ENCODE measurements at places on chromosomes 4 and X.

DNA sequence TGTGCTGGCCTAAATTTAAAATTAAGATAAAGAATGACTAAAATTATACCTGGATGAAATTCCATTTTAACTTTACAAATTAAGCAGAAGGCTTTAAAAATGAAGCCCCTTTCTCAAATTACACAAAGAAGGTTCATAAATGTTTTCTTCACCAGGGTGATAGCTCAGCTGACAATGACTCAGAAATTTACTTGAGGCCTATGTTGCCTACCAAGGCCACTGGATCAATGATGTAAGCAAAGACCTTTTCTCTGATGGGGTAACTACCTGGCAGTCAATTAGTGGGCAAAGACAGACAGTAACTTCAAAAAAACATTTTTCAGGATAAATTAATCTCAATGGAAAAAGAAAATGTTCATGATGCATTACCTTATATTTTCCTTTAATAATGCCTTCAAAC is 23.9 kb upstream of the GPR34 start:
- no peak for DNase-seq

DNA sequence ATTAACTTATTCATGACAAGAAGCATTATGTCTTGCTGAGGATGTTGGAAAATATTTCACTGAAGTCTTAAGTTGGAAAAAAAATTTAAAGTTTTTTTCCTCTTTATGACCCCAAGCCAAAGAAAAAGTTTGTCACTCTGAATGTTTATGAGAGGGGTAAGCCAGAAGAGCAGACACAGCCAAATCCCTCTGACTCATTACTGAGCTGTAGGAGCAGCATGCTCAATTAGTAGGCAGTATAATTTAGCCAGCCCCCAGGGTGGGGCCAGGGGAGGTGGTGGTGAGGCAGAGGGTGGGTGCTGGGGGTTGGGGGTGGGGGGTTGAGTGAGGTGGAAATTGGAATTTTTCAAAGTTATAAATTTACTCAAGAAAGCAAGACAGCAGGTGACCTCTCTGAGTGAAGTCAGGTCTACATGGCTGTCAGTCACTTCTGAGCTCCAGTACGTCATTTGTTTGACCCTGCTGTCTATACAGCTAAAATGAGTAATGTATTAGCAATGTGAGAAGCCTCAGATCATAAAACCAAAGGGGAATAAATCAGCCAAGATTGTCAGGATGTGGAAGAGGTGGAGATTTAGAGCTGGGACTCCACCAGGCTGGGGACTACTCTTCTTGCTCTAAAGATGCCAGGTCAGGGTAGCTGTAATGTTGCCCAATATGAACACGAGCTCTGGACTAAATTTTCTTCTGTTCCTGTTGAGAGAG is 98.8 kb upstream of the NDP start:
- DNase-seq, result peak; percentile 57

DNA sequence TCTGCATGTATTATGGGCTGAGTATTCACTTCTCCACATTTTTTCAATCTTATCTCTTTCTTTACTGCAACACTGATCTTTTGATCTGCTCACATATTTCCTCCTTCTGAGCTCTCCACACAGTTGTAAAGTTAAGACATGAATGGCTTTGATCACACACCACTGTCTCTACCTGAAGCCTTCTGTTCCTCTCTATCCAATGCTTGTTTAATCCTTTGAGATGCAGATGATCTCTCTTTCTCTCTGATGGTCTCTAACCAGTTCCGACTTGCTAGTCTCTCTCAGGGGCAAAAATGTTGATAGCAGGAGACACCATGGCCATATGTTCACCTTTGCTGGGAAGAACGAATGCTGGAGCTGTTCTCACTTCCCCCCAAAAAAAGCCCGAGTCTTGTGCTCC is 162.4 kb downstream of the UNC5C start:
- no peak for DNase-seq

GRCh38 chr4:18106620-18107019 is 85.1 kb upstream of the LCORL start:
- no peak for DNase-seq

- no peak for DNase-seq
Measured at GRCh38 chr4:81452452-81453006, 19.2 kb downstream of the RASGEF1B start.

GRCh38 chr4:76984788-76985211 is 35.2 kb downstream of the SEPTIN11 start:
- peak; percentile 98 for DNase-seq

DNA sequence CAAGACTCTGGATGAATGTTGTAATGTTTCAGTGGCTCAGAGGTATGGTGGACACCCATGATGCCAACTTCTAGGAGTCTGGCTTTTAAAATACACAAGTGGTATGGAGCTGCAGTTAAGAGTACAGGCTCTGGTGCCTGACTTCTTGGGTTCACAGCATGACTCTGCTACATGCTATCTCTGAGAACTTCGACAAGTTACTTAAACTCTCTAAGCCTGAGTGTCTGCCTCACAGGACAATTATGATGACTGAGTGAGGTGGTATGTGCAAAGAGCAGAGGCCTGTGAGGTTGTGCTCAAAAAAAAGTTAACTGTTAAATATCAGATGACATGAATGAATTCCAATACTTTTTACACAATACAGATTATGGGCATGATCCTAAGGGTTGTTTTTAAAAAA is 90.9 kb upstream of the SRD5A3 start:
- peak; percentile 61 for DNase-seq

- DNase-seq, result no peak
Measured at GRCh38 chr4:80196259-80196921, 913 bp upstream of the PRDM8 start.

GRCh38 chrX:39149761-39150160 is 348.5 kb downstream of the MID1IP1 start:
- peak; percentile 43 for DNase-seq

DNA sequence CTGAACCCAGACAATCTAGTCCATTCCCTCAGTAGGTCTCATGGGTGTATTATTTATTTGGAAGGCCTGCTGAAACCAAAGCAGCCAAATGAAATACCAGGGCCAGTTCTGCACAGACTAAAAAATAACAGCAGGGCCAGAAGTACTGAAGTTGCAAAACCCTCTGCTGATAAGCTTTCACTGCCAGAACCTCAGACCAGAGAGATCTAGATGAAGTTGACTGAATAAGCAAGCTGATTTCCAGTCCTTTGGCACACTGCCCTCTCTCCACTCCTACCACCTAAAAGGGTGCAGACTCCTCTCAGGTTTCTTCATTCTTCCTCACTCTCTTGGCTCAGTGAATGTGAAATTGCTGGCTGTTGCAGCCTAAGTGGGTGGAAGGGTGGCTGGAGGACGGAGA is 276.7 kb upstream of the KLF3 start:
- peak; percentile 56 for DNase-seq

GRCh38 chrX:12065251-12065650 is 73.0 kb upstream of the FRMPD4 start:
- DNase-seq, result peak; percentile 8

DNA sequence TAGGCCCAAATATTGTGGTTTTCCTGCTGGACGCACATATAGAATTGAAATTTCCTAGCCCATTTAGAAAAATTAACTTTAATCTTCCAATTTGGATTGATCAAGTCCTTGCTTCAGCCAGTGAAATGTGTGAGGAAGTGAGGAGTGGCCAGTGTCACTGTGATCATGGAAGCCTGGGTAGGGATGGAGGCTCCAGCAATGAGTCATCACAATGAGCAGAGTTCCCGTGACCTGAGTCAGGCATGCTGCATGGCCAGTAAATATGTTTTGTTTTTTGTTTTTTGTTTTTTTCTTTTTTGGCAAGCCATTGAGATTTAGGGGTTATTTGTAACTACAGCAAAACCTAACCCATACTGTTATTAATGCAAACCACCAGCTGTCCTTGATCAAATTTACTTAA is 52.1 kb downstream of the IDS start:
- DNase-seq, result peak; percentile 25

DNA sequence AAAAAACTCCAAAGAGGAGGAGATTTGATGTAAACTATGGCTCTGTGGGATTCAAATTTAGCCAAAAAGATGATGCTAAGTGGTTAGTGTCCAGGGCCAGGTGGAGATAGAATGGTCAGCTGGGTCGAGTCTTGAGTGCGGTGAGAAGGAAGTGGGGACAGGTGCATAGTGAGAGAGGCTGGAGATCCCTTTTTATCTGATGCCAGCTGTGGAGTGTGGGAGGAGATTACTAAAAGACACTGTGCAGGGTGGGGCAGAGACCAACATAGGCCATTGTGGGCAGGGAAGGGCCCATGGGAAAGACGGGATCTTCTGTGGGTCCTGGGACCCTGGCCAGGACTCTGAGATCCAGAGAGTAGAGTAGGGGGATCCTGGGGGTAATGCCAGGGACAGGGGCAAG is 34.6 kb upstream of the LEF1 start:
- DNase-seq, result no peak

DNA sequence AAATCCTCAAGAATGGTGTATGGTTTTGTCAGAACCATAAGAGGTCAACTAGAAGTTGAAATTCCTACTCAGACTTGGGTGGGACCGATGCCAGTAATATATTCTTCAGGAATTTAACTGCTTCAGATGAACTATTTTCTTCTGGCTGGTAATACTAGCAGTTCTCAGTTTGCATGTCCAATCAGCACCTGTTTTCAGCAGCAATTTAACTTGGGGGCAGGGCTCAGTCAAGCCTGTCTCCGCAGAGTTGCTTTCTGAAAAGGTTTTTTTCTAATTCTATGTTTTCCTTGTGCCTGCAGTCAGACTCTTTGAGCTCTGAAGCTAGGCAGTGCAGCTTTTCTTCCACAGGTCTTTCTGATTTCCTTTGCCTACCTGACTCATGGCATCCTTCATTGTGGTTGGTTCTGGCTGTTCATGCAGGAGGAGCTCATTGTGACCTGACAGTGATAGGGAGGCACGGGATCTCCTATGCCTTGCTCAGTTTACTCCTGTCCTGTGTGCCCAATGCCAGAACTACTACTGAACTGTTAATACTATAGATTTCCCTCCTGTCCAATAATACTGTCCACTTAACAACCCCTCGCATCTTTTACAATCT is 17.3 kb upstream of the FMR1 start:
- DNase-seq, result no peak

DNA sequence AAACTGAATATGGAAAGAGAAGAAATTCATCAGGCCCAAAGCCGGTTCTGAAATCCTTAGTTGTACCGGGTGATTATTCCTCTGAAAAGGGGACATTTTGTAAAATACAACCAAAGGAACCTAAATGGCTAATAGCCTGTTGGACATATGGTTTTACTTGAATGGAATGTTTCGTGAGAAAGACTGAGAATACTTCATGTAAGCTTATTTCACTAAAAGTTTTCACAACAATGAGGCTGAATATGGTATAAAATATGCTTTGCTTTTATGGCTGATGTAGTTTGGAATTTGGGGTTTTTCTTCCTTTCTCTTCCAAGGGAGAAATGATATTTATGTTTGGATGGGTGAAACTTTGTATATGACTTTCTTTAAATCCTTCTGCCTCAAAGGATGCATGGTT is 2.7 kb downstream of the GRIA3 start:
- DNase-seq, result no peak

DNA sequence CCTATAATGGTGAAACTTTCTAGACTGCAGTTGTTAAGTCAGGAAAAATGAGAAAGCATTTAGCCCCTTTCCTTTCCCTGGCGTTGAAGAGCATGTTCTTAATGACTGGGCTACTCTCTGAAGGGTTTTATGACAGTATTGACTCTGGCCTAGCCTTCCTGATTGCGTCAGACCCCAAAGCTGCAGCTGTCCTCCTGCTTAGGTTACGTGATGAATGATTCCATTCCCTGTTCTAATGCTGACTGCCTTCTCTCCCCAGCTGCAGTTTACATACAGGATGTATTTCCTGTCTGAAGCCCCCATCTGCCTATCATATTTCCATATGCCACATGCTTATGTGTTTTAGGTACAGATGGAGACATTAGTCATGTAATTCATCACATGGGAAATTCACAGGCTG is 105.8 kb upstream of the EGFL6 start:
- DNase-seq, result peak; percentile 79

- DNase-seq, result no peak
Measured at GRCh38 chr4:147157860-147158701, 212.4 kb upstream of the TTC29 start.

DNA sequence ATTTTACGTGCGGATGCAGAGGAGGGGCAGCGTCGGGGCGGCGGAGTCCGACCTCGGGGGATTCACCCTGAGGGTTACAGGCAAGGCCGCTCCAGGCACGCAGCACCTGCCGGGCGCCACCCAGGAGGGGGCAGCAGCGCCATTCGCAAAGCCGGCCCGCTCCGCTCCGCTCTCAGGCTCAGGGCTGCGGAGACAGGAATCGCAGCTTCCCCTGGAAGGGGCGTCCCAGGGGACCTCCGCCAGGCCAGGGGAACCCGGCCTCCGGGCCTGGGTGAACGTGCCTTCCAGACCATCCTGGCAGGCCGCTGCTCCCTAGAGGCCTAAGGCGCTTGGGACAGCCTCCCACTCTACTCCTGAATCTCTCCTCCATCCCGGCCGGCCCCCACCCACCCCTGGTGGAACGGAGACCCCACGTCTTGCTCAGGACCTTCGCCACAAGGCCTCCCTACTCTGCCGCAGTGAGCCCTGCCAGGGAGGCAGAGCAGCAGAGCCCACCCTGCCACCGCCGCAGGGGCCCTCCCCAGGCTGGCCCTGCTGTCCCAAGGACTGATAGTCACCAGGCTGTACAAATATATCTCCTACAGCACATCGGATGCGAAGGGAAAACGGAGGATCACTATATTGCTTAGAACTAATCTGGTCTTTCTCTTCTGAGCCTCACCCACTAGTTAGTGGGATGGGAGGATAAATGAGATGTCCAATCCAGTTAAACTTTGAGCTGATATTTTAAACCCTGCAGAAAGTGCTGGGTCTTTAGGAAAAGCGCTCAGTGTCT is 115.0 kb downstream of the SMIM20 start:
- no peak for DNase-seq

GRCh38 chr4:35548921-35549320 is 695.4 kb downstream of the ARAP2 start:
- no peak for DNase-seq

DNA sequence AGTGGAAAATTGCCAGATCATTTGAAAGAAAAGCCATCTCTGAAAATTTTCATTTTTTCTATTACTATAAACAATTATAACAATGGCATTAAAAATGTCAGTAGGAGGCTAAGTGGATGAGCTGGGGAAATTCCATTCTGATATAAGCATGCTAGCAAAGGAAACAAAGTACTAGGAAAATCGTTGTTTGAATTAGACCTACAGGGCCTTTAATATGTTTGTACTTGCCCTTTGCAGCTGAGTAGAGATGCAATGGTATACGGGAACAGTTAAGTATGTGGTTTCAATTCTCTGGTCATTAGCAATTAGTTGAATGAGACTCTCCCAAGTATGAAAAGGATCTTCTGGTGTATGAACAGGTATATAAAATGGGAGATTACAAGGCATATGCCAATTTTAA is 452.2 kb downstream of the PCDH11X start:
- no peak for DNase-seq

GRCh38 chrX:147550217-147550616 is 361.5 kb upstream of the FMR1 start:
- DNase-seq, result no peak

DNA sequence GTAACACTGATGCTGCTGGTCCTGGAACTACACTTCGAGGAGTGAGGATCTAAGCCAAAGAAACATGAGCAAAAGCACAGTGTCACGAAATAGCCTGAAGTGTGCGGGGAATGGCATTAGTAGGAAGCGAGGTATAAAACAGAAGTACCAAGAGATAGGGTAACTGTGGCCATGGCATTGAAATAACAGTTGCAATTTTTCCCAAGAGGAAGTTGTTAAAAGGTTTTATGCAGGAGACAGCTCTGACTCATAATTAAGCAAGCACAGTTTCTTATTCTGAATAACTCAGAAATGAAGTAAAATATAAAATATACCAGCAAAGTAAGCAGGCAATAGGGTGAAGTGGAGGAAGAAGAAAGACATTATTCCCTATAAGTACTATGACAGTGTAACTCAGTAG is 90.3 kb upstream of the TMEM150C start:
- DNase-seq, result no peak
